ENCODE measurements at places on chromosomes 5 and 9.

- no peak for DNase-seq
These were observed 46.6 kb downstream of the ARHGAP26 start for GRCh38 chr5:142816531-142817430.

DNA sequence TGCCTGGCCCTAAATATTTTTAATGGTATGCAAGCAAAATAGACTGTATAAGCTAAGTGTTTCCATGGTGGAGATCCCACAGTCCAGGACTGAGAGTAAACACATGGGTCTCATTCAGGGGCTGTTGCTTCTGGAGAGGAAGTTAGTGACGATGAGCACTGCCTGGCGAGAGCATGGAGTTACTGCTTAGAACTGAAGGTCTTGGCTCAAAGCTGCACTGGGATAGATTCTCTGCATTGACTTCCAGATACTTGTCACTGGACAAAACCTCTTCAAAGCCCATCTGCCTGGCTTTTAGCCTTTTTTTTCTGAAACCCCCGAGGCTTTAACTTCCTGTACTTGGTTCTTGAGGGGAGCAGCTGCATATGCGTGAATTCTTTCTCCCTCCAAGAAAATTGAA, 39.2 kb downstream of the GPR107 start:
- DNase-seq: no peak

- DNase-seq: no peak
These were observed 85.9 kb downstream of the RASGRF2 start for GRCh38 chr5:81046041-81046440.

- DNase-seq: no peak
These were observed 41.3 kb downstream of the SHB start for GRCh38 chr9:38027714-38028113.

DNA sequence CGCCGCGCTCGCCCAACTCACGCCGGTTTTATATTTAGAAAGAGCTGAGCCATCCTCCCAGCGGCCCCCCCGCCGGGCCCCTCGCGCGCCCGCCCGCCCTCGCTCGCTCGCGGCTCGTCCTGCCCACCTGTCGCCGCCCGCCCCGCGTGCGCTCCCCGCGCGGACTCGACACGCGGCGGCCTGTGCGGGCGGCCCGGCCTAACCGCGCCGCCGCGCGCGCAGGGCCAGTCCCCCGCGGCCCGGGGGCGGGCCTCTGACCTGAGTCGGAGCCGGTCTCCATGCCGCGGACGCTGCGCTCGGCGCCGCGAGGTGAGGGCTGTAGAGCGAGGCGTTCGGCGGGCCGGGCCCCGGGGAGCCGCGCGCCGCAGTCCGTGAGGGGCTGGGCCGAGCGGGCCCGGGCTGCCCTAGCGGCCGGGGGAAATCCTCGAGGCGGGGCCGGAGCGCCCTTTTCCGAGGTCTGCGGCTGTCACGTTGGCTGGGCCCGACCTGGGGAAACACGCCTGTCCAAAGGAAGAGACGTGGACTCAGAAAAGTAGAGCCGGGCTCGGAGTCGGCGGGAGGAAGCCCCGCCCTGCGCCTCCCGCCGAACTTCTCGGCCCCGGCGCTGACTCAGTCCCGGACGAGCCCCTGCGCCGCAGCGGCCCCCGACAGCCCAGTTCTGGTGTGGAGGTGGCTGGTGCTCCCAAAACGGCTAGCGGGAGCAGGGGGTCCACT, at the start of gene ECPAS:
TSS of gene ECPAS (minus strand) at position 526 of the 714 bp plus-strand sequence. CDS start 11,465 bp downstream, outside the sequence.
- DNase-seq: peak; percentile 58

- no peak for DNase-seq
These were observed 55.2 kb upstream of the PDE8B start for GRCh38 chr5:77155179-77155785.

DNA sequence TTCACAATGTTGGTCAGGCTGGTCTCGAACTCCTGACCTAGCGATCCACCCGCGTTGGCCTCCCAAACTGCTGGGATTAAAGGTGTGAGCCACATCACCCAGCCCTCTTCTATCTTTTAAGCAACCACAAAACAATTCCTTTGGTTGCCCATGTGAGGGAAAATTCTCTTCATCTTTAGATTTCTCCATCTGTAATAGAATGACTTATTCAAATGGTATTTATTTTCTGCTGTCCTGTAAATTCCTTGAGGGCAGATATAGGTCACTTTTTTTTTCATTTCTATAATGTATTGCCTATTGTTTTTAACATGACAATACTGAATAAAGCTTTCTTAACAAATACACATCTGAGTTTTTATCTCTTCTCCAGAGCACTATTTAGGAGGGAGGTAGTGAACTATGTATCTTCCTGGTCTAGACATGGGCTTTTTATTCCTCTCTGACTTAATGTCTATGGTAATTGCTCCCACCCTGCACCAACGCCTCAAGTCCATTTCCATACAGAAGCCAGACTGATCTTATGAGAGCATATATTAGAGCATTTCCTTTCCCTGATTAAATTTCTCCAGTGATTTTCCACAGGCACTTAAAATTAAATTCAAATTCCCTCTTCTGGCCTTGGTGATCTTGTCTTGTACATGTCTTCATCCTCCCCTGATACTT, 595.6 kb downstream of the CAAP1 start:
- DNase-seq: no peak

- no peak for DNase-seq
These were observed 84.9 kb upstream of the ZNF169 start for GRCh38 chr9:94174164-94174563.

DNA sequence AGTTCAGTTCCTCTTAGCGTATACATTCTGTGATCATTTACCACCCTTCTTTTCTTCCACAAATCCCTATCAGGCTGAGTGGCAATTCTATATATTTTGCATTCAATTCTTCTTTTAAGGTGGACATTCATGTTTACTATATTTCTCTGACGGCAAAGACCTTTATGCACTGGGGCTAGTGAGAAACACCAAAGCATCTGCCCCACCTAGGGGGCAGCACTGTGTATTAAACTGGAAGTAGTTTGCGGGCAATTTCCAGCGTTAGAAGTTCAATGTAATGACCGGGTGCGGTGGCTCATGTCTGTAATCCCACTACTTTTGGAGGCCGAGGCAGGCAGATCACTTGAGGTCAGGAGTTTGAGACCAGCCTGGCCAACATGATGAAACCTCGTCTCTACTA, 27.9 kb upstream of the FBXL7 start:
- DNase-seq: no peak

DNA sequence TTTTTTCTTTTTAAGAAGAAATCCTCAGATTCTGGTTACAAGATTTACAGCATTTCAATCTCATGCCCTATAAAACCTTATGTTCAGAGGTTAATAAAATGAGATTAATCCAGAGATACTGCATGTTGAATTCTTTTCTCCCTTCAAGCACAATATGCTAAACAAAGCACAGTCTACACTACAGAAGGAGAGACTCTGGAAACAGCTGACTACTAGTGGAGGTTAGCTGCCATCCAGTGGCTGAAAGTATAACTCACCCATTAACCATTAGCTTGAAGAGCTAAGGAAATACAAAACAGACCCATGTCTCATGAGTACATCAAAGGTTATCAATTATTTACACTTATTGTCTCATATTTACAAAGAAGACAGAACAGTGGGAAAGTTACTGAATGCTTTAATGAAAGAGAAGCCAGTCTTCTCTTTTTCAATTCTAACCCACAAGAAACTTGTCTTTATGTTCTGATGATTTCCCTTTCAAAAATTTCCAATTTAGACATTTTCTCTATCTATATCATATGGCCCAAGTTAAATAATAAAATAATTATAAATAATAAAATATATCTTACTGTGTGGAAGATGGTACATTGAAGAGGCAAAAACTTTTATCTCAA, 12.7 kb upstream of the DNAH5 start:
- peak; percentile 16 for DNase-seq

DNA sequence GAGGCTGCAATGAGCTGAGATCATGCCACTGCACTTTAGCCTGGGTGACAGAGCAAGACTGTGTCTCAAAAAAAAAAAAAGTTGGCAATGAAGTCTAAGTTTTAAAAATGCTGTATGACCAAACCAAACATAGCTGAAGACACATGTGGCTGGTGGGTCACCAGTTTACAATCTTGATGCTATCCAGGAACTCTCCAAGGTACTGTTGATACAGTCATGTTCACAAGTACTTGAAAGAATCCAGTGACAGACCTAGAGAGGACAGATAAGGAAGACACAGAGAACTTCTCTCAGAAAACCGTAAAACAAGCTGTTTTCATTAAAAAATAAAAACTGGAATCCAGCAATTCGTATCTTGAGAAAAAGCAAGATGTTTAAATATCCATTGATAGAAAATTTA, 95.7 kb downstream of the ACTBL2 start:
- DNase-seq: no peak

GRCh38 chr5:144139586-144139985, 30.9 kb downstream of the YIPF5 start:
- no peak for DNase-seq

DNA sequence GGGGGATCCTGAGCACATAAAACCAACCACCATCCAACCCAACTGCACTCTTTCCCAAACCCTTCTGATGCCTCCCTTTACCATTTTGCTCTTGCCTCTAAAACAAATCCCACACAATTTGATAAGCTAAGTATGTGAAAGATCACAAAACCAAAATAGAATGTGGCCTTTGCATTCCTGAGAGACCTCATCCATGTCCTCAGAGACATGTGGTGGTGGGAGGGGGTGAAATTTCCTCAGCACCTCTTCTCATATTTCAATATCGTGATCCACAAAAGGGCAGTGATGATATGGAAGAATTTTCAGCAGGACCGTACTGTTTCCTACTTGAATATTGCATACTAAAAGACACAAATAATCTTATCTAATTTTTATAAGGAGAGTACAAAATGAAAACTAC, 423.3 kb downstream of the TLE1 start:
- no peak for DNase-seq

DNA sequence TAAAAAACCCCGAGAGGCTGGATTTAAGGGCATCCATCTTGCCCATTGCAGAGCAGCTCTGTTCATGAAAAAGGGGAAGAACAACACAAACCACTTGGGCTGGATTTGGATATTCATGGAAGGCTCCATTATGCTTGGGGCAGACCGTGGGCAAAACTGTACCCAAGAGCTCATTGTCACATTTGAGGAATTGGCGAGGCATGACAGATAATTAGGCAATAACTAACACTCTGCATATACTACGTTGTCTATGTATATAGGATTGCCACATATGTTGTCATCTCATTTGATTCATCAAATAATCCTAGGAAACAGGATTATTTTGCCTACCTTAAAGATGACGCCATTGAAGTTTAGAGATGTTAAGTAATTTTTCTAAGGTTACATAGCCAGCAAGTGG, 255.4 kb downstream of the SMARCA2 start:
- DNase-seq: no peak

DNA sequence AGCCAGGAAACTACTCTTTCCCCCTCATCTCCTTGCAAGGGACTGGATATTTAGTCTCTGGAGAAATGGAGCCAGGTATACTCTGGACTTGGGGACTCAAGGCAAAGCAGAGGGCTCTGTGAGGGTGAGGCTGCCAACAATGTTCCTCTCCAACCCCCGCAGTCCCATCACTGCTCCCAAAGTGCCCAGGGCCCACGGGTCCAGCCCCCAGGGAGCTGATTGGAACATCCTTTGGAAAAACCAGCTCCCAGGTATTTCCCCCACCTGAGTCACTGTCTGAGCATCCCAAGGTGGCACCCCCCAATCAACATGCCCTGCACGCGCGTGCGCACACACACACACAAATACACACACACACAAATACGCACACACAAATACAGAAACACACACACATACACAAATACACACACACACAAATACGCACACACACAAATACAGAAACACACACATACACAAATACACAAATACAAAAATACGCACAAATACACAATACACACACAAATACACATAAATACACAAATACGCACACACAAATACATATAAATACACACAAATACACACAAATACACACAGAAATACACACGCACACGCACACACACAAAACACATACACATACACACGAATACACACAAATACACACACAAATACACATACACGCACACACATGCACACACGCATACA, 137.4 kb downstream of the DAB2IP start:
- no peak for DNase-seq

- peak; percentile 2 for DNase-seq
These were observed 45.3 kb downstream of the RAPGEF6 start for GRCh38 chr5:131589510-131590348.

- no peak for DNase-seq
These were observed 151.9 kb downstream of the INSYN2B start for GRCh38 chr5:169828385-169828784.

DNA sequence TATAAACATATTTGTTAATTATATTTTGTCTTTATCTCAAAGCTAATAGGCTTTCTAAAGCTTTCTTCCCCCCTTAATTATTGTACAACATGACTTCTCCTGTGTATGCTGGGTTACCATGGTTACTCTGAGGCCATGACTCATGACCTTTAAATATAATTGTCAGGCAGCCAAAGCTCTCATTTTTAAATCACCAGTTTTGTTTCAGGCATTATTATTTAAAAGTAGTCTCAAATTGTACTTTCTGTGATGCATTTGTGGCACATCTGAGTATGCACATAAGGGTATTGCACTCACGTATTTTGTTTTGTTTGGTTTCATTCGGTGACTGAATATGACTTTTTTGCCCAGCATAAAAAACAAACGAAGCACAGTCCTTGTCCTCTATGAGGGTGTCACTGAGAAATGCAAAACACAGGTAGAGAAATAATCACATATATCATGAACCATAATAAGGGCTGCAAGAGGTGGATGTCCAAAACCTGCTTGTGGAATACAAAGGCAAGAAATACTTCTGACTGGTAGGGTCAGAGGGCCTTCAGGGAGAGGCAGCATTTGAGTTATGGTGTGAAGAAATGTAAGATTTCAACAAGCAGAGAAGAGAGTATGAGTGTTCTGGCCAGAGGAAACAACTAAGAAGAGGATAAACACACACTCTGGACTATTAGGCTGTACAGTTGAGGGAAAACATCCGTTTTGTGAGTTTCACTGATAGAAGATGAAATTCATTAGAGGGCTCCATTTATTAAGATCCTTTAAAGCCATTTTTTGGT, 2.1 kb downstream of the CCDC192 start:
- DNase-seq: no peak

DNA sequence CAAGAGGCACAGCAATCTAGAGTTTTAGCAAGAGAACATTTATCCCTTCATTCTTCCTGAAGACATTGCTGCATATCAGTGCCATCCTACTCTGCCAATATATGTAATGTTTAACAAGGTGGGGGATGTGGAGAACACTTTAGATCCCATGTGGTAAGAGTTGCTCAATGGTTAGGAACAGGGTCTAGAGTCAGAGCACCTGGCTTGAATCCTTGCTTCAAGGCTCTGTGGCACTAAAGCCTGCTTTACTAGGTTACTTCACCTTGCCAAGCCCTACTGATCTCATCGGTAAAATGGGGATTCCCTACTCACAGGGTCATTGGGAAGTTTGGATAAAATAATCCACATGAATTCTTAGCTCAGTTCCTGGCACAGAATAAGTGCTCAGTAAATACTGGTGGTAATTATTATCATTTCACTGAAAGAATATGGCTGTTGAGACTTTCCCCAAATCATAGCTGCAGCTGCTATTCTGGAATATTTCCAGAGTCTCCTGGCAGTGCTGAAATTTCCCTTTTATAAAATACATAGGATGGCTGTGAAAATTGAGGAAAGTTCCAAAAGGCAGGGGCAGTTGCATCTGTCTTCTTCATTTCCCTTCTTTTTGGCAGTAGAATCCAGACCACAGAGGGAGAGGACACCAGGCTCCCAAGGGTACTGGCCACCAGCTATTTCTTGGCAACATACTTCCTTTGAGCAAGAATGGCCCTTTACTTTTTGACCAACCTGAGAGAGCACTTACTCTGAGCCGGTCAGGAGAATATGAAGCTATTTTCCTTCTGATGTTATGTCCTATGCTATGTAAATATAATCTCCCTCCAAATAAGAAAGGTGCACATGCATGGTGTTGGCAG, 142.8 kb downstream of the PALM2AKAP2 start:
- DNase-seq: no peak

GRCh38 chr9:84811072-84811750, 141.7 kb downstream of the NTRK2 start:
- DNase-seq: no peak
